ENCODE measurements at places on chromosomes 2 and 18. TPM values are rescaled to one million over a fixed set of nuclear protein-coding genes. Genes with fewer than 3 reads are reported as not detected.

DNA sequence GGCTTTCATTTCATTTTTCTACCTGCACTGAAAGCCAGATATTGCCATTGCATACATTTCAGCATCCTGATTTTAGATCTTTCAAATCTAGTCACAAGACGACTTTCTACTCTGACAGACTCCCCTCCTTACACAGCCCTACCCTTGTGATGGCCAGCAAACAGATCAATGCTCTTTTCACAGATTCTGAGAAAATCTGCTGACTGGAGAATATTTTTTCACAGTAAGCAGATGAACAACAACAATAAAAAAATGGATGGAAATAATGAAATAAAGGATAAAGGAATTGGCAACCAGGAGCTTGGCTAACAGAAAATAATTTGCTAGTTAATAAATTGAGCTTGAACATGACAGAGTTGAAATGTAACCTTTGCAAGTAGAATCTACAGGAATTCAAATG is 527.2 kb downstream of the IRS1 start:
- no peak for DNase-seq

GRCh38 chr2:238492840-238493239 is 66.1 kb downstream of the ASB1 start:
- no peak for DNase-seq

DNA sequence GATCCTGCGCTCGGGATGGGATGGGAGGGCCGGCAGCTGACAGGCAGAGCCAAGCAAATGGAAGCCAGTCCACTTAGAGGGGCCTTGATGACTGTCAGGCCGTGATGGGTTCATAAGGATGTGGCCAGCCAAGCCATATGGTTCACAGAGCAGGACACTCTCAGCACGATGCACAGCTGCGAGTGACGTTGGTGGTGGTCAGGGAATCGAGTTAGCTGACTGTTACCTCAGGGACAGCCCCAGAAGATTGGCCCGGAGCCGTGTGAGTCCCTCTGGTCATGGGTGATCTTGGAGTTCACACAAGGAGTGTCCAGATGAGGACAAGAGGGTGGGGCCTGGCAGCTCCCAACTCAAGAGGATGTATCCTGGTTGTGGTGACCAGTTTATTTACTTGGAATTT is 70.2 kb downstream of the TPGS2 start:
- DNase-seq, result no peak

- DNase-seq, result no peak
These were observed 234.2 kb upstream of the SPOPL start for GRCh38 chr2:138267161-138267901.

DNA sequence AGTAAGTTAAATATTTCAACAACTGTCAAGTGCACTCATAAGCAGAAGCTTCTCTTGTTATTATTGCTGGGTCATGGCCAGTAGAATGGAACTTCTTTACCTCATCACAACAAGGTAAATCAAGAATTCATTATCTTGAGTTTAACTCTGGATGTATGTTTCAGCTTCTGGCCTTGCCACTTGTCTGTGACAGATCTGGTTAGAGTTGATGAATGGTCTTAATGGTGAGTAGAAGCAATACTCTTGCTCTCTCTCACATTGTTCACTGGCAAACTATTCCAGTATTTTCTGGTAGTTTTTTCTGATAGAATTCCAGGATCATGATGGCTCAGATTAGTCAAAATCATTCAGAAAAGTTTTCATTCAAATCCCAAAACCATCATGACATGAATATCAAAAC is 51.3 kb upstream of the NR4A2 start:
- no peak for DNase-seq

AQP12A gene
- total RNA-seq, result not detected

MALL gene
- total RNA-seq, result 1.1 TPM

M1AP gene
- total RNA-seq, result 0.54 TPM

LYG2 gene
- not detected for total RNA-seq

MERTK gene
- total RNA-seq, result 8.6 TPM

SRBD1 gene
- total RNA-seq, result 22.1 TPM

STPG4 gene
- not detected for total RNA-seq

All from hematopoietic multipotent progenitor cell (in vitro differentiated cells).